LHCN-M2 (cell line): ENCODE measurements at places on chromosomes 1 and 21. TPM values are rescaled to one million over a fixed set of nuclear protein-coding genes. Genes with fewer than 3 reads are reported as not detected.

DNA sequence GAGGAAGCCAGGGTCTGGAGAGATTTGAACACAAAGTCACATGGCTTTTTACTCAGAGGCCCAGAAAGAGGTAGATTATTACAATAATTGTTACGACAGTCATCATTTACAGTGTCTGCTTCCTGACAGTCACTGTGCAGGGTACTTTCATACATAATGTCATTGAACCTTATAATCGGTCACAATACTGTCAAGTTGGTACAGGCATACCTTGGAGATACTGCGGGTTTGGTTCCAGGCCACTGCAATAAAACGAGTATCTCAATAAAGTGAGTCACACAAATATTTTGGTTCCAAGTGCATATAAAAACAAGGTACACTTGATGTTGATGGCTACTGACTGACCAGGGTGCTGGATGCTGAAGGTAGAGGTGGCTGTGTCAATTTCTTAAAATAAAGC, 112.6 kb downstream of the NOS1AP start:
- no peak for DNase-seq

- DNase-seq: no peak
Observed at GRCh38 chr1:14884614-14885175, 268.9 kb upstream of the TMEM51 start.

FASLG gene
- total RNA-seq: 0.38 and 0.52 TPM in 2 replicates

- no peak for DNase-seq
Observed at GRCh38 chr1:241401156-241401555, 44.2 kb upstream of the RGS7 start.

OR2T2 gene
- total RNA-seq: not detected in 2 replicates

- no peak for DNase-seq
Observed at GRCh38 chr1:6580119-6580592, 362 bp downstream of the ZBTB48 start.
